ENCODE measurements at places on chromosomes 4 and X. TPM values are rescaled to one million over a fixed set of nuclear protein-coding genes. Genes with fewer than 3 reads are reported as not detected.
A peak's percentile ranks its signal among the peaks of the same experiment; 100 is the strongest.

GRCh38 chr4:16676230-16676770 lies 222.1 kb downstream of the LDB2 start:
- no peak for DNase-seq

GRCh38 chrX:54695231-54695630 lies 102.8 kb downstream of the ITIH6 start:
- peak; percentile 11 for DNase-seq

GRCh38 chr4:147362938-147363337 lies 118.0 kb upstream of the EDNRA start:
- peak; percentile 66 for DNase-seq

DNA sequence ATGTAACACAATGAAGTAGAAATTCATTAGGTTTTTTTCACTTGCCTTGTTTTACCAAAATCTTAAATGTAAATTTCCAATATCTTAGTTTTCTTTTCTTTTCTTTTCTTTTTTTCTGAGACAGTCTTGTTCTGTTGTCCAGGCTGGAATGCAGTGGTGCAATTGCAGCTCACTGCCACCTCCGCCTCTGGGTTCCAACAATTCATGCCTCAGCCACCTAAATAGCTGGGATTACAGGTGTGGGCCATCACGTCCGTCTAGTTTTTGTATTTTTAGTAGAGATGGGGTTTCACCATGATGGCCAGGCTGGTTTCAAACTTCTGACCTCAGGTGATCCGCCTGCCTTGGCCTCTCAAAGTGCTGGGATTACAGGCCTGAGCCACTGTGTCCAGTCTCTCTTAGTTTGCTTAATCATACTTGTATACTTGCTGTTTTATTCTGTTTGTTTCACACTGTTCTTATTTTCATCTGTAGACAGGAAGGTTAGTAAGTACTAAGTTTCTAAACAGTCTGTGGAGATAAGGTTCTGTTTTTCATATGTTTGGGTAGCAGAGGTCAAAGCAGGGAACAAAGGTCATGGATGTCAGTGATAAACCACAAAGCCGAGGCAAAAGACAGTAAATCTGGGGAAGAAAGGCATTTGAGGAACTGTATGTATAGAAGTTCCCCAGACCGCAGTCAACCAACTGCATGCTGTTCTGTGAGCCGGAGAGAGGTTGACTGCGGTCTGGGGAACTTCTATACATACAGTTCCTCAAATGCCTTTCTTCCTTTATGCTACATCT lies 129.1 kb downstream of the CBR4 start:
- DNase-seq: no peak

DNA sequence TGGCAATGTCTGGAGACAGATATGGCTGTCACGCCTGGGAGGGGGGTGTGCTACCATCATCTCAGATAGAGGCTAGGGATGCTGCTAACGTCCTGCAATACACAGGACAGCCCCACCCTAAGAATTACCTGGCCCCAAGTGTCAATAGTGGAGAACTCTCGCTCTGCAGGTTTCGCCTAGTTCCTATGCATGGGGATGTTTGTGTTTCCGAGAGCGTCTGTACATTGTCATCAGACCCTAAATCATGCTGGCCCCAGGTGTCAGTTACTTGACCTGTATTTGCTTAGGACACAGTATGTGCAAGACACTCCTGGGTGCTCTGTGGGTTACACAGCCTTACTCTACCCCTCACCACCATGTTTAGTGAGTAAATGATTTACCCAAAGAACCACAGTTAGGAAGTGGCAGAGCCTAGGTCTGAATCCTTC lies 90.8 kb downstream of the AFF1 start:
- peak; percentile 61 for DNase-seq

GRCh38 chr4:2074588-2074987 lies 15.5 kb downstream of the NAT8L start:
- DNase-seq: no peak

GRCh38 chrX:136028383-136028984 lies 43.2 kb downstream of the SLC9A6 start:
- peak; percentile 35 for DNase-seq

The ABLIM2 gene
- 2.0 TPM for polyA plus RNA-seq

DNA sequence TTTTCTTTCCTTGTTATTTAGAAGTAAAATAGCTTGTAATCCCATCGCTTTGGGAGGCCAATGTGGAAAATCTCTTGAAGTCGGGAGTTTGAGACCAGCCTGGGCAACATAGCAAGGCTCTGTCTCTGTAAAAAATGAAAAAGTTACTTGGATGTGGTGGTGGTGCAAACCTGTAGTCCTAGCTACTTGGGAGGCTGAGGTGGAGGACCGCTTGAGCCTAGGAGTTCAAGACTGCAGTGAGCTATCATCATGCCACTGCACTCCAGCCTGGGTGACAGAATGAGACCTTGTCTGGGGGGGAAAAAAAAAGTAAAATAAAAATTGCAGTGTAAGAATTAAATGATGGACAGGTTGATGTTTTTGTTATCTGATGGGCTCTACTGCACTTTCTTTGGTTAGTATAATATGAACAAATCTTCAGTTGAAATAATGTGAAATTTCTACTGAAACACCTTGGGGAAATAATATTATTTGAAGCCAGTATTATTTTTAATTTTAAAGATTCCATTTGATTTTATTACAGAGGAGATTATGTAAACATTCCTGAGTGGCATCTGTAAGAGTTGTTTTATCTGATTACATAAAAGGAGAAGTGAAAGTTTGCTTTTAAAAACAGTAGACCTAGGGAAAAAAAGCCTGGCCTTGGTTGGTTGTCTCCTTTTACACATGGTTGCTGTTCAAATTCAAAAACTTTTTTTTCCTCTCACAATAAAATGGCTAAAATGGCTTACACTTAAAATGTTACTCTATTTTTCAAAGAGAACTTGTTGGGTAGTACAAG lies 10.5 kb upstream of the NDUFC1 start:
- no peak for DNase-seq

DNA sequence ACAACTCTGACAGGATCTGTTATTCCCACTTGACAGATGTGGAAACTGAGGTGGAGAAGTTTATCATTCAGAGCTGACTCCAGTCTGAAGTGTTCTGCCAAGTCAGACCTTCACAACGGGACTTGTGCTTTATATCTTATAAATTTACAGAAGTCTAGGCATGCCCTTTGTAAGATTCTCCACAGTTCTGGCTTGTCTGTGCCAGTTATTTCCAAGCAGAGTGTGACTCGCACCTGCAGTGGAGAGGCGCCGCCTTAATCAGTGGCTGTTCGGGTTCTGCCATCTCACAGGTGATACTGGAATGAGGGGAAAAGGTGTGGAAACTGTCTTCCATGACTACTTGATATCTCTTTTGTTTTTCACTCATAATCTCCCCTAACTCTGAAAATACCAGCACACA lies 63.2 kb downstream of the CPEB2 start:
- DNase-seq: no peak

The OTUD6A gene
- not detected for polyA plus RNA-seq

- no peak for DNase-seq
Observed at GRCh38 chr4:182869697-182870096, 47.5 kb downstream of the DCTD start.

- no peak for DNase-seq
Observed at GRCh38 chrX:134013524-134013923, 28.1 kb upstream of the GPC3 start.

DNA sequence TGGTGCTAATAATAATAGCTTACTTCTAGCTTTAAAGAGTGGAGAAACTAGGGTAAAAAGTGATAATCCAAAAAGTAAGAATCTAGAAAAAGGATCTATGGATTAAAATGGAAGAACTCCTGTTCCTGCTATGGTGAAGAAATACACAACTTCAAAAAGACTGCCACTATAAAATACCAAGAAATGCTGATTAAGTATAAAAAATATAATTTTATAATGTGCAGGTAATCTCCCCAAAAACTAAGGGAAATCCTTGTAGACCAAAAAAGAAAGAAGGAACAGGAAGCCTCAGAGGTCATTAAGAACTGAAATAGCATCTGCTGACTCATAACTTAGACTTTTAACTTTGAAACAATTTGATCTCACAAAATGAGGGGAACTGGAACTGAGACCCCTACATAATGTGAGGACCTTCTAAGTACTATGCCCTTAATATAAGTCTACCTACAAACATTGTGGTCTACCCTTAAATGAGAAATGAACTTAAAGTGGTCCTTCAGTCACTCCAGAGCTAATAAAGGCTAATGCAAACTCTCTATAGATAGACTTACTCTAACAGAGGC lies 50.6 kb upstream of the SRPX start:
- DNase-seq: no peak

GRCh38 chrX:112687189-112687691 lies 7.5 kb upstream of the LHFPL1 start:
- DNase-seq: no peak

- DNase-seq: no peak
Observed at GRCh38 chr4:154720123-154720522, 23.7 kb upstream of the LRAT start.

- DNase-seq: no peak
Observed at GRCh38 chrX:12013211-12013618, 125.1 kb upstream of the FRMPD4 start.

The TMEM184C gene
- 43.9 TPM for polyA plus RNA-seq

DNA sequence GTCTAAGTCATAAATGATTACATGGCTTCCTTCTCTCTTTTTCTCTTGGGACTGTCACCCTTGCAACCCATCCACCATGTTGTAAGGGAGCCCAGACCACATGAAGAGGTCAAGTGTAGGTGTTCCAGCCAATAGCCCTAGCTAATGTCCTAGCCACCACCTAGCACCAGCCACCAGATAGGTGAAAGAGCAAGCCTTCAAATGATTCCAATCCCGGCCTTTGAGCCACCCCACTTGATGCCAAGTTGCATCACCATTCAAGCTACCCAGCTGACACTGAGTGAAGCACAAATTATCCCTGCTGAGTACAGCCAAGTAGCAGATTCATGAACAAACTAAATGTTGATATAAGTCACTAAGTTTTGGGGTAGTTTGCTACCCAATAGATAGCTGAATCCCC lies 274.3 kb downstream of the BCOR start:
- DNase-seq: no peak

The SLC34A2 gene
- 39.6 TPM for polyA plus RNA-seq

- no peak for DNase-seq
Observed at GRCh38 chrX:53246231-53246630, 21.2 kb upstream of the KDM5C start.

- no peak for DNase-seq
Observed at GRCh38 chrX:74421740-74422352, 553 bp downstream of the SLC16A2 start.

The LINC00632 gene
- polyA plus RNA-seq: 51.5 TPM

DNA sequence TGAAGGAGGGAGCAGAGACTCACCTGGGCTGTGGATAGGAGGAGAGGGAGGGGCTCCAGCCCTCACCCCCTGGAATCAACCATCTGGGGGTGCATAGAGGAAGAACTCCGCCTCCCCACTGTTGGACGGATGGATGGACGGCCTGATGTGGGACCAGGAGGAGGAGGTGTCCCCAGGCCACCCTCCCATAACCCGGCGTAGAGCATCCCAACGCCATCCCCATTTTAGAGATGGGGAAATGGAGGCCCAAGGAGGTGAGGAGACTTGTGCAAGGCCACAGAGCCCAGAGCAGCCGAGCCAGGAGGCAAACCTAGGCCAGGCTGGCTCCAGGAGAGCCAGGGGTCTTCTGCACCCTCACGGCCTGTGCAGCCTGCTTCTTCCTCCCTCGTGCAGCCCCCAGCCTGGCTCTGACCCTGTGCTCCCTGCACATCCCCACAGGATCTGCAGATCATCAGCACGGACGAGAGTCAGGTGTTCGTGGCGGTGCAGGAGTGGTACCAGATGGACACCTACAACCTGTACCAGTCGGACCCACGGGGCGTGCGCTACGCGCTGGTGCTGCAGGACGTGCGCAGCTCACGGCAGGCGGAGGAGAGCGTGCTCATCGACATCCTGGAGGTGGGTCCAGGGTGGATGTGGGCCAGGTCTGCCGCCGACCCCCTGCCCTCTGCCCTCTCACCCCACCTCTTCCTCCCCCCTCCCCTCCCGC lies 241.0 kb upstream of the PSAPL1 start:
- DNase-seq: no peak

GRCh38 chrX:104330966-104331365 lies 76.2 kb upstream of the ESX1 start:
- DNase-seq: no peak

The CENPVL2 gene
- not detected for polyA plus RNA-seq

GRCh38 chr4:21652508-21653231 lies 295.9 kb downstream of the KCNIP4 start:
- no peak for DNase-seq

GRCh38 chr4:24736066-24736465 lies 59.3 kb upstream of the SOD3 start:
- DNase-seq: no peak

The TMEM271 gene
- not detected for polyA plus RNA-seq

GRCh38 chr4:101271516-101271915 lies 75.8 kb downstream of the PPP3CA start:
- no peak for DNase-seq

DNA sequence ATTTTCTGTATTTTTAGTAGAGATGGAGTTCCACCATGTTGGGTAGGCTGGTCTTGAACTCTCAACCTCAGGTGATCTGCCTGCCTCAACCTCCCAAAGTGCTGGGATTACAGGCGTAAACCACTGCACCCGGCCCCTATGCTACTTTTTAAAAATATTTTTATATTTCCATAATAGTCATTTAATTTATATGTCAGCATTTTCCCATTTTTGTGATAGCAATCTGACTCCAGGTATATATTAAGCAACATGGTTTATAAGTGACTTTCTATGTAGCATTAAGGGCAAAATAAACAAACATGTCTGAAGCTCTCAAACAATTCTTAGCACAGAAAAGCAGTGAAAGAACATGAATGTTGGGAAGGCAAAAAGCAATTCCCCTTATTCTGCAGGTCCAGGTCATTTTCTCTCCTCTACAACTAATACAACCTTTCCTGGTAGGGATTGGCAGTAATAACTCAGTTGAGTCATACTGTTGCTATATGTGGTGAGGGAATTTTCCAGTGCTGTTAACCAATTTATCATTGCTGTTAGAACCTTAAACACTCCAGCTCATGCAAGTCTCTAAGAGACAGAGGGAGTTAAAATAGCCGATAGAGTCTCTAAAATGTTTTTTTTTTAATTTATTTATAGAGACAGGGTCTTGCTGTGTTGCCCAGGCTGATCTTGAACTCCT lies 24.0 kb downstream of the SMIM14 start:
- peak; percentile 39 for DNase-seq

DNA sequence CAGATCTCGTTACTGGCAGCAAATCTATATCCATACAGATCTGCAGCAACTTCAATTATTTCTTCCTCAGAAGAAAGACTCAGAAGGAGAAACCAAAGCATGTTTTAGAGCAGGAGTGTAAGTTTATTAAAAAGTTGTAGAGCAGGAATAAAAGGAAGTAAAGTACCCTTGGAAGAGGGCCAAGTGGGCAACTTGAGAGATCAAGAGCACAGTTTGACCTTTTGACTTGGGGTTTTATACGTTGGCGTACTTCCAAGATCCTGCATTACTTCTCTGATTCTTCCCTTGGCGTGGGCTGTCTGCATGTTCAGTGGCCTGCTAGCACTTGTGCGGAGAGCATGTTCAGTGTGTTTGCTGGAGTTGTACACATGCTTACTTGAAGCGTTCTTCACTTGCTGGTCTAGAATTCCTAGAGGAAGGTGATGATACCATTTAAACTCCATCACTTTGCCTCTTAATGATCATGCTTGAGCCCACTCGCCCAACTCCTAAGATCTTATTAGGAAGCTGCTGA lies 1114.7 kb upstream of the PABPC4L start:
- DNase-seq: peak; percentile 4

Measured in hepatocyte (in vitro differentiated cells).